ENCODE measurements at places on chromosomes 3 and 15.

- DNase-seq, result no peak
These were observed 895.4 kb downstream of the FHIT start for GRCh38 chr3:60355825-60356224.

DNA sequence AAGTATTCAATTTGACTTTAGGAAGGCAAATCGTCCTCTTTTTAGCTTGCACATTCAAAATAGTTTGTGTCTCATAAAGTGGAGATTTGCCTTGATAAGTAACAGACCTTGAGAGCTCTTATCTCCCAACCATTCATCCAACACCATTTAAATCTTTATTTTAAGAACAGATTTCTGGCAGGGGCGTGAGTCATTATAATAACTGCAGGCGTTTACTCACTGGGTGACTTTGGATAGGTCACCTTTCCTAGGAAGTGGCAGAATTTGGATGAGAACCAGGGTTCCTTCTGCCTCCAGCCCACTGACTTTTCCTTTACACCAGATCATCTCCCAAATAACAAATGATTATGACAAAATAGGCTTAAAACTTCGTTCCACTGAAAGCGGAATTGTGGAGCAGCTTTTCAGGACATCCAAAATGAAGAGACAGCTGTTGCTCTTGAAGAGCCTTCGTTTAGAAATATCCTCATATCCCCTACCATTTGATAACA lies 5.0 kb downstream of the LMCD1 start:
- DNase-seq, result no peak

- no peak for DNase-seq
These were observed 4.0 kb upstream of the PLAAT1 start for GRCh38 chr3:193237030-193237429.

DNA sequence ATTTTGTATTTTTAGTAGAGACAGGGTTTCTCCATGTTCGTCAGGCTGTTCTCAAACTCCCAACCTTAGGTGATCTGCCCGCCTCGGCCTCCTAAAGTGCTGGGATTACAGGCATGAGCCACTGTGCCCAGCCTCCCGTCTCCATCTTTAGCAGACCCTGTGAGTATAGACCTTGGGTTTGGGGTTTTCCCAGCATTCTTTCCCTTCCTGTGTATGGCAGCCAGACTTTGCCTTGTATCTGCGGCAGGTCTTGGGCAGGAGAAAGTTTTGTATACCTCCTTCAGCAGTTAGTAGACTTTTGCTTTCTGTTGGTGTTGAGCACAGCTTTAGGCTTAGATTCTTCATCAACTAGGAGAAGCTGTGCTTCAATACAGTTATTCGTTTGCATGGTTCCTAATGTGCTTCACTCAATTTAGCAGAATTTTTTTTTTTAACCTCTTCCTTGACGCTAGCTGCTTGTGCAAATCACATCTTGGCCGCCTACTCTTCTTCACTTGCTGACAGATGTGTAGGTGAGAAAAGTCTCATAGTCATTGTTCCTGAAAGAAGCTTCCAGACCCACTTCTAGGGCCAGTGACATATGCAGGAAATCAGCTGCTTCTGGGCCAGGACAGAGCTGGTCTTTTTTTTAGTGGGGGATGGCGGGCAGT lies 38.4 kb downstream of the MAP2K1 start:
- DNase-seq, result no peak

GRCh38 chr3:160618363-160618762 lies 53.0 kb upstream of the KPNA4 start:
- no peak for DNase-seq

- no peak for DNase-seq
These were observed 17.5 kb downstream of the CIDEC start for GRCh38 chr3:9862391-9863057.

- no peak for DNase-seq
These were observed 41.1 kb downstream of the NGRN start for GRCh38 chr15:90306560-90306959.

GRCh38 chr3:189570916-189571315 lies 60.3 kb upstream of the TP63 start:
- DNase-seq, result no peak

GRCh38 chr3:27043328-27043955 lies 325.7 kb downstream of the NEK10 start:
- DNase-seq, result no peak

- no peak for DNase-seq
These were observed 309.8 kb upstream of the CTDSPL start for GRCh38 chr3:37551857-37552256.

DNA sequence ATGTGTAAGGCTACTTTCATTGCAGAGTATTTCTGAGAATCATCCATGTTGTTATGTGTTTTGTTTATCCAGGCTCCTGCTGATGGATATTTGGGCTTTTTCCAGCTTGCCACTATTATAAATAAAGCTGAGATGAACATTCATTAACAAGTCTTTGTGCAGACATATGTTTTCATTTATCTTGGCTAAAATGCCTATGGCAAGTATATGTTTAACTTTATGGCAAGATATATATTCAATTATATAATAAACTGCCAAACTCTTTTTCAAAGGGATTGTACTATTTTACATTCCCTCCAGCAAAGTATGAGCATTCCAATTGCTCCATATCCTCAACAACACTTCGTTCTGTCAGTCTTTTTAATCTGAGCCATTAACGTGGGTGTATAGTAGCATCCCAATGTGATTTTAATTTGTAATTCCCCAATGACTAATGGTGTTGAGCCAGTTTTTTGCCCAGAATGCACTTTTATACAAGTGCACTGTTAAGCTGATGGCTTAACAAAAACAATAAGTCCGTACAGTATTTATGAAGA lies 452.4 kb downstream of the SHQ1 start:
- DNase-seq, result no peak

- DNase-seq, result no peak
These were observed 42.9 kb upstream of the MITF start for GRCh38 chr3:69696367-69696766.

- no peak for DNase-seq
These were observed 569.8 kb upstream of the IL12A start for GRCh38 chr3:159418571-159419526.

DNA sequence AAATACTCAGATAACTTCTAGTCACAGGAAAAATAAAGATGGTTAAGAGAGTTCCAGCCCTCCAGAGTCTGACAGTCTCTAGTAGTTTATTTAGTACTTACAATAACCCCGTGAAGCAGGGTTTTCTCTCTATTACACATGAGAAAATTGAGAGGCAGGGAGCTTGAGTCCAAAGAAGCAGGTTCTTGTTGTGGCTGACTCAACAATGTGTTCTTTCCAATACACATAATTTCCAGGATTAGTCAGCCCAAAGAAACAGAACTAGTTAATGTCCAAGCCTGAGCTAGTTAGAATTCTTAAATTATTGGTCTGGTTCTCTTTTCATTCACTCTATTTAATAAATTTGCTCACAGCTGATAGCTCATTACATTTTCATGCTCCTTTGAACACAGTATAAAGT lies 49.9 kb downstream of the ALDH1A2 start:
- DNase-seq, result no peak

- no peak for DNase-seq
These were observed 78.4 kb downstream of the CHSY1 start for GRCh38 chr15:101173233-101174119.

DNA sequence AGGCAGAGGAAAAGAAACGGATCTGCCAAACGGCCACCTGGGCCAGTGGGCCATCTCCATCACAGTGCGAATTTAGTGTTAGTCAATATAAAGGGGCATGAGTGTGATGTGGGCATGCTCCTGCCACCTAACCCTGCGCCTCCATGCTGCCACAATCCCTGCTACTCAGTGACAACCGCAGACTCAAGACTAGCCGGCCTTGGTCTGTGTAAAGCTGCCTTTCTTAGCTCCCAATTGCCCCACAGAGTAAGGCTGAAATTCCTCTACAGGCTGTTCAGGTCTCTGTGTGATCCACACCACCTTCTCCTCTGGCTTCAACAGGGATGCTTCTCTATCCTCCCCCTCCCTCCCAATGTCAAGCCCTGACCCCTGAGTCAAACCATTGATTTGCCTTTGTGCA lies 269.7 kb downstream of the XXYLT1 start:
- DNase-seq, result no peak

DNA sequence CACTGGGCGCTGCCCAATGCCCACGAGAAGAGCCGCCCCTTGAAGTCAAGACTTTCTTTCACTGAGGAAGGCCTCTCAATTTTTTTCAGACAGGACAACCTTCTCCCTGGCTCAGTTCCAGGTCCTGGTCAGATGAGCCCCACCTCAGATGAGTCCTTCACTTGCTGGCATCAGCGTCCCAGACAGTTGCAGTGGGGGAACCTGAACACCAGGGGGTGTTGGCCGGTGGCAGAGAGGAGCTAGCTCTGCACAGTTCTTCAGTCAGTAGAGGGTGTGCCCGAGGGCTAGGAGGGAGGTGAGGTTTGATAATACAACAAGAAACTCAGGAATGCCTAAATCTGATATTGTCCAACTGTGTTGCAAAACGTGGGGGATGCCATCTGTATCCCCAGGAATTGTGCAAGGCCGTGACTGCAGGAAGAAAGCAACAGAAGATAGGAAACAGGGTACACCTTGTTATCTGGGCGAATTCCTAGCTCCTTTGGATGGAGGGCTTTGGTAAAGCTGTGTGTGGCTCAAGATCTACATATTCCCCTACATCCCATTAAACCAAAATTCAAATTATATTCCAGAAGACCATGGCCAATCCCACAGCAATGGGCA lies 34.3 kb downstream of the CCR3 start:
- no peak for DNase-seq

DNA sequence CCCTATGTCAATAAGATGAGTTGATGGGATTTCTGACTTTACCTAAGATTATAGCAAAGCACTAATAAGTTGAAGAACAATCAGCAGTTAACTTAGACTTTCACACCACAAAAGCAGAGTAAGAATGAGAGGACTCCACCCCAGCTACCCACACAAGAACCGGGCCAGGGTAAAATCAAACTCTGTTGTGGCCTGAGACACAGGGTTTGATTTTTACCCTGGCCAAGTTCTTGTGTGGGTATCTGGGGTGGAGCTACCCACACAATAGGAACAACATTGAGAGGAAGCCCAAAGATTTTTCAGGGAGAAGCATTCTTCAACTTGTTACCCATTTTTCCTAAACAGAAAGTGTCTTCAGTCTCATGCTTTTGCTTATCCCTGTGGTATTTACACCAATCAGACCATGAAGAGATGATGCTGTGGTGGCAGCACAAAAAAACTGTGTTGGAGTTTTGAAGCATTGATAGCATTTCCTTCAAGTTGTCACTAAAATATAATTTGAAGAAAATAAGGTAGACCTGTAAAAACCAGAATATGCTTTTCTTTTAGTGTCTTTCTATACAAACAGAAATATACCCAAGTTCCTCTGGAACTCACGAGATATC lies 25.6 kb downstream of the CPOX start:
- DNase-seq, result no peak

DNA sequence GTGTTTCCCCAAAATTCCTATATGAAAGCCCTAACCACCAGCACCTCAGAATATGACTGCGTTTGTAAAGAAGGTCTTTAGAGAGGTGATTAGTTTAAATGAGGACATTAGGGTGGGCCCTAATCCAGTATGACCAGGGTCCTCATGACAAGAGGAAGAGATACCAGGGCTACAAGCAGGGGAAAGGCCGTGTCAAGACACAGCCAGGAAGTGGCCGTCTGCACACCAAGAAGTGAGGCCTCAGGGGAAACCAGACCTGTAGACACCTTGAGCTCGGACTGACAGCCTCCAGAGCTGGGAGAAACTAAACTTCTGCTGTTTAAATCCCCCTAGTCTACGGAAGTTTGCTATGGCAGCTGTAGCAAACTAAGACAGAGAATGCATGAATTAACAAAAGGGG lies 14.2 kb downstream of the KIF7 start:
- DNase-seq, result no peak

DNA sequence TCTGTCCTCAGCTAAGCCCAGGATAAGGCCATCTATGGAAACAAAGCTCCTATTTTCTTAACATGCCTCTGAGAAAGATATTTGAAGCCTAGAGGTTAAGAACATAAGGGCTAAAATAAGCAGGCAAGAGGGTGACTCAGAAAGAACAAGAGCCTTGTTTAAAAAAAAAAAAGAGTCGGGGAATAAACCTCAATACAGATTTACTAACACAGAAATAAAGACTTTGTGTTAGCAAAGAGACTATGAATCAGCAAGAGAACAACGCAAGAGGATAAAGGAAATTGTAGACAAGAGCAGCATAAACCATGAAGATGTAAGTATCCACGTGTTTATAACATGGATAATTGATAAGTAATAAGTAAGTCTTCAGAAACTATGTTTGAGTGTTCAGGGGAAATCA lies 36.0 kb downstream of the RAB27A start:
- DNase-seq, result no peak

- DNase-seq, result no peak
These were observed 43.4 kb downstream of the DHX30 start for GRCh38 chr3:47846186-47846879.

GRCh38 chr3:55629432-55629831 lies 142.3 kb upstream of the WNT5A start:
- DNase-seq, result no peak

GRCh38 chr3:185152410-185153170 lies at the start of gene C3orf70:
TSS of gene C3orf70 (minus strand) at chr3:185153060. CDS start at chr3:185152823, 237 bp downstream.
- peak; percentile 59 for DNase-seq

DNA sequence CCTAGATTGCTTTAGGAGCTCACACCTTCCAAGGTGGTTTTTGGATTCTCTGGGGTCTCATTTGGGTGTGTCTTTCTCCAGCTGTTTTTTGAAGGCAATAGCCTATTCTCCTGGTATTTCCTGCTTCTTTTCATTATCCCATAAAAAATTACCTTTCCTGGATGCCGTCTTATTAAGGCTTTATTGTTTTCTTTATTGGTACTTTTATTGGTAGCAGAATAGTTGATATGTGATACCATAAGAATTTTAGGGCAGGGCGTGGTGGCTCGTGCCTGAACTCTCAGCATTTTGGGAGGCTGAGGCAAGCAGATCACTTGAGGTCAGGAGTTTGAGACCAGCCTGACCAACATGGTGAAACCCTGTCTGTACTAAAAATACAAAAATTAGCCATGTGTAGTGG lies 18.3 kb upstream of the MEF2A start:
- DNase-seq, result no peak

GRCh38 chr3:10479311-10479710 lies 26.1 kb downstream of the ATP2B2 start:
- DNase-seq, result no peak

DNA sequence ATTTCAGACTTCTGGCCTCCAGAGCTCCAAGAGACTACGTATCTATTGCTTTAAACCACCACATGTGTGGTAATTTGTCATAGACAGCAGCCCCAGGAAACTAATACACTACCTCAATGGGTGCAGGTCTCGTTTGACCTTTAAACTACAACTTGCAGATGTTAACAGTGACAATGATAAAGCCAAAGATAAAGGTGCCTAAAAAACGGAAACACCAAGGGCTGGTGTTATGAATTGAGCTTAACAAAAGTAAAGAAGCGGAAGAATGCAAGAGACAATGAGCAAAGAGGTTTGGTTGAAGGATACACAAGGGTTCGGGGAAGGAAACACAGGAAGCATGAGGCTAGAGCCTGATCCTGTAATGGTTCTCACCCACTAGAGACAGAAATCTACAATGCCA lies 50.8 kb downstream of the RFTN1 start:
- no peak for DNase-seq

- DNase-seq, result no peak
These were observed 301 bp downstream of the PCBP4 start for GRCh38 chr3:51966922-51967383.

All from globus pallidus (tissue), 1 donor.